Heart right ventricle (tissue), 16 donors: ENCODE measurements at places on chromosomes 11 and 22.

GRCh38 chr11:126190792-126191191, 20.7 kb downstream of the RPUSD4 start:
- no peak for DNase-seq

GRCh38 chr11:15499674-15500073, 385.0 kb downstream of the INSC start:
- no peak for DNase-seq

- DNase-seq = no peak
These were observed 54.9 kb downstream of the PHF21A start for GRCh38 chr11:46066335-46066734.

DNA sequence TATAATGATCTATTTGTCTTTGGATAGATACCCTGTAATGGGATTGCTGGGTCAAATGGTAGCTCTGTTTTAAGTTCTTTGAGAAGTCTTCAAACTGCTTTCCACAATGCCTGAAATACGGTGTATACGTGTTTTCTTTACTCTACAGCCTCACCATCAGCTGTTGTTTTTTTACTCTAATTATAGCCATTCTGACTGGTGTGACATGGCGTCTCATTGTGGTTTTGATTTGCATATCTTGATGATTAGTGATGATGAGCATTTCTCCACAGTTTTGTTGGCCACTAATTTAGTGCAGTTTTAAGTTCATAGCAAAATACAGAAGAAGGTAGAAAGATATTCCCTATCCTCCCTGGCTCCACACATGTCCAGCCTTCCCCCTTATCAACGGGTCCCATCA, 26.3 kb upstream of the VPREB1 start:
- DNase-seq = no peak

- DNase-seq = no peak
These were observed 88.6 kb downstream of the ETS1 start for GRCh38 chr11:128498721-128499245.
